ENCODE measurements at places on chromosomes 11 and 22.

DNA sequence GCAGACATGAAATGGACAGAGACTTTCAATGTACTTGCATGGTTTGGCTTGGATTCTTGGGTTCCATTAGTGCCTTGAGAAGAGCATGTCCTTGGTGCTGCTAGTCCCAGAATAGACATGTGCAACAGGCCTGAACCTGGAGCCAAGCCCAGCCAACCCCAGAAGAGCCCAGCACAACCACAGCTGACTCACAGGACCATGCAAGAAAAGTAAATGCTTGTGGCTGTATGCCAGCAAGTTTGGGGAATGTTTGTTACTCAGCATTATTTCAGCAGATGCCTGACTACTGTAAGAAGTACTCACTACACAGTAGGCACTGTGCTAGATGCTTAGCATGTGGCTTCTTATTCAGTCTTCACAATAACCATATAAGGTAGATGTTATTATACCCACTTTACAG, 39.2 kb upstream of the HMGXB4 start:
- H3K27me3 ChIP-seq: peaks cover 2% of the 10 kb centered on the region
- no peaks in the 10 kb centered on the region for H3K36me3 ChIP-seq
- H3K4me1 ChIP-seq: peaks cover 1% of the 10 kb centered on the region
- H3K4me3 ChIP-seq: no peak overlapping the region
- H3K27ac ChIP-seq: no peak overlapping the region

DNA sequence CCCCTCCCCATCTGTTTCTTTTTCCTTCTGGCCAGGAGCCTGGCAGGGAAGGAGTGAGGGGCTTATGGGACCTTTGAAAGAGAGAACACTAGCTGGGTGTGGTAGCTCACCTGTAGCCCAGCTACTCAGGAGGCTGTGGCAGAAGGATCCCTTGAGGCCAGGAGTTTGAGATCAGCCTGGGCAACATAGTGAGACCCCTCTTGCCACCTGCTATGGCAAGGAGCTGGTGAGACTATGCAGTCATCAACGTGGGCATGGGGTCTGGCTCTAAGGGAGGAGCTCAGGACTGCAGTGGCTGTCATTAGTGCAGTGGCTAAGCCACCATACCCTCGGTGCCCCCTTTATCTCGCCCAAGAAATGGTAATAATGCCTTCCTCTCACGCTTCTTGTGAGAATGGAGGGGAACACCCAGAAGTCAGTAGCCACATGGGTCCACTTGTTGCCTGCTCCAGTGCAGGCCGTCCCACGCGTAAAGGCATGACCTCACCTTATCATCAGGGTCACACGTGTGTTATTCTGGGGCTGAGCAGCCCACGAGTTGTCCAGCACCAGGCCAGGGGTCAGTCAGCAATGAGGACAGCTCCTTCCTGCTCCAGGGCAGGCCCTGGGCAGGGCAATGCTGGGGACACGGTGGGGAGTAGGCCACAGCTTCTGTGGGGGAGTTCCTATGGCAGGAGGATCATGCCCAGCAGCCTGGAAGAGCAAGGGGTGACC, 27.7 kb upstream of the TEF start:
- no peak overlapping the region for H3K27ac ChIP-seq
- H3K36me3 ChIP-seq: peaks cover 88% of the 10 kb centered on the region
- H3K4me1 ChIP-seq: peaks cover 5% of the 10 kb centered on the region
- H3K4me3 ChIP-seq: no peak overlapping the region

- no peak for DNase-seq
- no peaks in the 10 kb centered on the region for H3K4me1 ChIP-seq
- no peak overlapping the region for H3K4me3 ChIP-seq
- no peak overlapping the region for H3K27ac ChIP-seq
Observed at GRCh38 chr22:24848559-24849168, 42.7 kb downstream of the SGSM1 start.

DNA sequence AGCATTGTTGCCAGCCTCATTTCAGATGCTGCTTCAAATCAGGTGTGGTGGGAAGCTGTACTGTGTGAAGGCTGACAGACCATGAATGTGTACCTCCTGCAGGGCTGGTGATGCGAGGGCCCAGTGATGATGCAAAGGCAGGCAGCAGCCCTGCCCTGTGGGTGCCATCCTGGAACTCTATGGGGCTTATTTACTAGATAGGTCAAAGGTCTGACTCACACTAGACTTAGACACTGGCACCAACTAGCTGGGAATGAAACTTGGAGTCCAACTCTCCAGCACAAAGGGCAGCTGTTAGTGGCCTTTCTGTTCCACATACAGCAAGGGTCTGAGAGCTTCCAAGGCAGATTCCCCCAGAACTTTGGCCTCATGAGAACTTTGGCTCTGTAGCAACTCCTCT, 138.4 kb downstream of the TTC17 start:
- H3K27ac ChIP-seq: no peak overlapping the region
- peaks cover 3% of the 10 kb centered on the region for H3K27me3 ChIP-seq
- peaks cover 16% of the 10 kb centered on the region for H3K36me3 ChIP-seq
- DNase-seq: no peak

DNA sequence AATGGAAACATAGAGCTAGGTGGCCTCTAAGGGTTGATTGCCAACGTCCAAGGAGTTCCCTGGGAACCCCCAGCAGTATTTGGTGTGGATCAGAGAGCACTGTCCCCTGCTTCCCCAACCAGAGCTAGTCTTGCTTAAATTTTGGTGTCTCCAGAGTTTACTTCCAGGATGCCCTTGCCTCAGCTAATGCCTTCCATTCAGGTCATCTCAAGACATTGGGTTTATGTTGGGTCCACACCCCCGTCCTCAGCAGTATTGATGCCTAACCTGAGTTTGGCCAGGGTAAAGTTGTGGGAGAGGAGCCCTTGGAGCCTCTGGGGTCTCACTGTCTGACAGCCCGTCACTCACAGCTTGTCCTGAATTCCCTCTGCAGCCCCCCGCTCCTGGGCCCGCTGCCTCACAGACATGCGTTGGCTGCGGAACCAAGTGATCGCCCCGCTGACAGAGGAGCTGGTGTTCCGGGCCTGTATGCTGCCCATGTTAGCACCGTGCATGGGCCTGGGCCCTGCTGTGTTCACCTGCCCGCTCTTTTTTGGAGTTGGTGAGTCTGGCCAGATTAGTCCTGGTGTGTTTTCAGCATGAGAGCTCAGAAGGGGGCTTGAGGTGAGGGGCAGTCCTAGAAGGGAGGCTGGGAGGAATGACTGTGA, 1.4 kb downstream of the RCE1 start:
- H3K27ac ChIP-seq: peak overlapping the region; percentile 83
- H3K36me3 ChIP-seq: peaks cover 43% of the 10 kb centered on the region
- peaks cover 6% of the 10 kb centered on the region for H3K4me1 ChIP-seq
- no peak for DNase-seq
- peak overlapping the region; percentile 81 for H3K4me3 ChIP-seq

GRCh38 chr22:46267431-46268279, at the start of gene TTC38:
Gene TTC38 (plus strand): TSS chr22:46268008. CDS start chr22:46268040, 32 bp downstream.
- H3K27me3 ChIP-seq: peaks cover 4% of the 10 kb centered on the region
- peak; percentile 60 for DNase-seq
- peaks cover 10% of the 10 kb centered on the region for H3K4me1 ChIP-seq

DNA sequence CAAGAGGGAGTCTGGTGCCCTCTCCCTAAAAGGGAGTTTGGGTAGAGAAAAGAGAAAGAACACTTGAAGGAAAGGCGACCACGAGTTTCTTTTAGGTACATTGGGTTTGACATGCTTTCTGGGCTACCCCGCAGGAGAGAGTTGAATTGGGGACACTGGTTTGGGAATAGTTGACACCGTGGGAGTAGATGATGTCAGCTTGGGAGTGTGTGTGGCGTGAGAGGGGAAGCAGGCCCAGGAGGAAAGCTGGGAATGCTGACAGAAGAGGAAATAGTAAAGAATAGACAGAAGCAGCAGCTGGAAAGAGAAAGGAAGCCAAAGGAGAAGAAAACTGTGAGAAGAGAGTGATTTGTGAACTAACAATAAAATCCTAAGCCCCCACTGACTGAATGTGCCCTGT, 442.9 kb downstream of the DYNC2H1 start:
- H3K27me3 ChIP-seq: no peaks in the 10 kb centered on the region
- H3K27ac ChIP-seq: no peak overlapping the region
- H3K36me3 ChIP-seq: no peaks in the 10 kb centered on the region
- H3K4me3 ChIP-seq: no peak overlapping the region
- DNase-seq: no peak

Measured in IMR-90 (cell line).